ENCODE measurements at places on chromosomes 5 and 9.

DNA sequence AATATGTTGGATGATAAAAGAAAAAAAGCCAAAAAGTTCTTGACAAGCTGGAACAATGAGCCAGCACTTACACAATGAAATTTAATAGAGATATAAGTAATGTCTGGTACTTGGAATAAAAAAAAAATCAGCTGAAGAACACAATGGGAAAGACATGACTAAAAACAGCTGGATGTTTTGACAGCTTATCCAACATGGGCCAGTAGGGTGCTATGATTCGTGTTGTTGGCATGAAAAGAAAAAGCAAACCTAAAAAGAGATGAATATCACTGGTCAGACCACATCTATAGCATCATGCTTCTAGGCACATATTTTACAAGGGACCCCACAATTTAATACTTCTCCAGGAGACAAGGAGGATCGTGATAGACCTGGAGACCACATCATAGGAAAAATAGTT, 175.3 kb downstream of the ARL15 start:
- DNase-seq = no peak

- no peak for DNase-seq
Observed at GRCh38 chr9:128169492-128169891, 9.4 kb downstream of the BBLN start.

DNA sequence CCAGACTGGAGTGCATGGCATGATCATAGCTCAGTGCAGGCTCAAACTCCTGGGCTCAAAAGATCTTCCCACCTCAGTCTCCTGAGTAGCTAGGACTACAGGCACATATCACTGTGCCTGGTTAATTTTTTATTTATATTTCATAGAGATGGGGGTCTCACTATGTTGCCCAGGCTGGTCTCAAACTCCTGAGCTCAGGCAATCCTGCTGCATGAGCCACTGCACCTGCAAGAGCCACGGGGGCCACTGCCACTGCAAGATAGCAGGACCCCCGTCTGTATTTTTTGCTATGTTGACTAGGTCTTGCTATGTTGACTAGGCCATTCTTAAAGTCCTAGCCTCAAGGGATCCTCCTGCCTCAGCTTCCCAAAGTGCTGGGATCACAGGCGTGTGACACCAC, 6.5 kb downstream of the CYSTM1 start:
- DNase-seq = no peak

GRCh38 chr9:137064880-137065164, 5.5 kb downstream of the SAPCD2 start:
- DNase-seq = no peak

DNA sequence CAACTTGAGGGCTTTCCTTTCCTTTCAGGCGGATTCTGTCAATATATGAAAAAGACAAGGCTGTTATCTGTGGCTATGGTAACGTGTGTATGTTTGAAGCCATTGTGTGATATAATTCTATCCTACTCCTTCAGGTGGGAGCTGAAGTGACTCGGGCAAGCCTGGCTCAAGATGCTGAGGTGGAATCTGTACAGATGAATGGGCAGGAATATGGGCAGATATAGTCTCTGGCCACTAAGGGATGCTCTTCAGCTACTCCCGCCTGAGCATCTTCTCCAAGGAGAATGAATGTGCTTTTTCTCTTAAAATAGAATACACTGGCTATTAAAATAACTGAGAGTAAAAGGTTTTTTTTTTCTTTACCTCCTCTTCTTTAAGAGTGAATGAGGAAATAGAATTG, 244.8 kb downstream of the ADGRV1 start:
- DNase-seq = no peak

DNA sequence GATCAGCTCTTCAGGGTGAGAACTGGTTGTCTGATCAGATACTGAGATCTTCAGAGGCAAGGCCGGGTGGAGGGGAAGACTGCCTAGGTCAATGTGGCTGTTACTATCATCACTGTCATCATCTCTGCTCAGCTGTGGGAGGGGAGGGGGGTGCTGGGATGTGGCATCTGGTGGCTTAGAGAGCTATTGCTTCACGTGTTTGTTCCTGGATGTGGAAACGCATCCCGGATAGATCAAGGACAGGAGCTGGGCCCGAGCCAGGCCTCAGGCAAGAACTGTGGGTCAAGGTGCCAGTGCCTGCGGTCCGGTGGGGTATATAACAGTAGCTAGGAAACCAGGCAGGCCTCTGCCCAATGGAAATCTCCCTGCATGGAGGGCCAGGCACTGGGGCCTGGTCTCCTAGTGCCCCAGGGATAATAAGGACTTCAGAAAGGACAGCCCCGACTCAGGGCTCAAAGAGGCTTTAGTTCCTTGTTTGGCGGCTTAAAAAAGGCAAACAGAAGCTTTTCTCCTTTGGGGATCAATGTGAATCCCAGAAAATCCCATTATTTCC, 30.3 kb upstream of the TIFAB start:
- no peak for DNase-seq

GRCh38 chr9:20333991-20334390, 288.3 kb downstream of the MLLT3 start:
- no peak for DNase-seq

DNA sequence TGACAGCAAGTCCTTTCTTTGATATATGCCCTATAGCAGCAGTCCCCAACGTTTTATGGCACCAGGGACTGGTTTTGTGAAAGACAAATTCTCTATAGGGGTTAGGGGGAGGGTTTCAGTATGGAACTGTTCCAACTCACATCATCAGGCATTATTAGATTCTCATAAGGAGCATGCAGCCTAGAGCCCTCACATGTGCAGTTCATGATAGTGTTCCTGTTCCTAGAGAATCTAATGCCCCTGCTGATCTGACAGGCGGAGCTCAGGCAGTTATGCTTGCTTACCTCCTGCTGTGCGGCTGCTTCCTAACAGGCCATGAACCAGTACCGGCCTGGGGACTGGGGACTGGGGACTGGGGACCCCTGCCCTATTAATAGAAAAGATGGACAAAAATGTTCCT, 2.7 kb upstream of the RAPGEF6 start:
- DNase-seq = no peak

DNA sequence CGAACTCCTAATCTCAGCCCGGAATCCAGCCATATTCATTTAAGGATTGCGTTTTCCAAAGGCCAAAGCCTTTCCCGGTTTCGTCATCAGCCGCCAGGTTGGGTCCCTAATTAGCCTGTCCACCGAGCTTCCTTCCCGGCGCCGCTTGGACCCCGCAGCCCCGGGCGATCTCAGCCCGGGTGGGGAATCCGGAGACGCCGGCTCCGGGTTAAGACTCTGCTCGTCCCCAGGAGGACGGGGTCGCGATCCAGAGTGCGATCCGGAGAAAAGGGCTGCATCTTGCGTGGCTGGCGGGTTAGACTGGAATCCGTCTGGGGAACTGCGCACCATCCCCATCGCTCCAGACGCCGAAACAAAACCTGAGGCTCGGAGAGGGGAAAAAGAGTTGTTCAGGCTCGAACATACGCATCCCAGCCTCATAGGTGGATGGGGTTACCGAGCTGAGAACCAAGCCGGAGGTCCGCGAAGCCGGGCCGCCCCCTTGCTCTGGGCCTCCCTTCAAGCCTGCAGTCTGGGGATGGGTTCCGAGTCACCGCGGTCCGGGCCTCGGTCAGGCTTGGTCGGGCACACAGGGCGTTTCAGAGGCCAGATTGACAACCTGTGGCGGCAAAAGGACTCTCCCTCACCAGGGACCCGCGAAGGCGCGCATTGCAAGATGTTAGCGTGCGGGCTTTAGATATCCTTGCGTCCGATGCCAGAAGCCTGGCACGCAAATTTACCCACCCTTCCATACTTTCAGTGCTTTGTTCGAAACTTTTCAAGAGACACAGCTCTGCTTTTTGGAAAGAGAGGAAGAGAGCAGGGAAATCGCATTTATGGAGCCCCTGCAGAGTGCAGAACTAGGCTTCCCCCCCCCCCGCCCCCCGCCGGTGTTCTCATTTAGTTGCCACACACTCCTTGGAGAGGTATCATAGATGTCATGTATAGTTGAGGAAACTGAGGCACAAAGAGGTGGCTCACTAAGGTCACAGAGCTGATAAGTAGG, 7.9 kb downstream of the MSX2 start:
- DNase-seq = no peak

- DNase-seq = no peak
Observed at GRCh38 chr5:75678155-75678554, 39.1 kb downstream of the POC5 start.

GRCh38 chr9:101485924-101486692, 47.5 kb upstream of the RNF20 start:
- DNase-seq = no peak

DNA sequence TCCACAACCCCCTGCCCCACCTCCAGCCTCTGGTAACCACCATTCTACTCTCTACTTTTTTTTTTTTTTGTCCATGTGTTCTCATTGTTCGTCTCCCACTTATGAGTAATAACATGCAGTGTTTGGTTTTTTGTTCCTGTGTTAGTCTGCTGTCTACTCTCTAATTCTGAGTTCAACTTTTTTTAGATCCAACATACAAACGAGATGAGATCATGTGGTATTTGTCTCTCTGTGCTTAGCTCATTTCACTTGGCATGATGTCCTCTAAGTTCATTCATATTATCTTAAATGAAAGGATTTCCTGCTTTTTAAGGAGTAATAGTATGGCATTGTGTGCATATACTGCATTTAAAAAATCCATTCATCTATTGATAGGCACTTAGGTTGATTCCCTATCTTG, 130.9 kb downstream of the NMUR2 start:
- no peak for DNase-seq

GRCh38 chr5:95530416-95530815, 24.4 kb downstream of the SKIC3 start:
- DNase-seq = no peak

GRCh38 chr5:156522651-156523529, 195.9 kb downstream of the SGCD start:
- DNase-seq = no peak

- no peak for DNase-seq
Observed at GRCh38 chr5:5135957-5136676, 4.0 kb upstream of the ADAMTS16 start.

DNA sequence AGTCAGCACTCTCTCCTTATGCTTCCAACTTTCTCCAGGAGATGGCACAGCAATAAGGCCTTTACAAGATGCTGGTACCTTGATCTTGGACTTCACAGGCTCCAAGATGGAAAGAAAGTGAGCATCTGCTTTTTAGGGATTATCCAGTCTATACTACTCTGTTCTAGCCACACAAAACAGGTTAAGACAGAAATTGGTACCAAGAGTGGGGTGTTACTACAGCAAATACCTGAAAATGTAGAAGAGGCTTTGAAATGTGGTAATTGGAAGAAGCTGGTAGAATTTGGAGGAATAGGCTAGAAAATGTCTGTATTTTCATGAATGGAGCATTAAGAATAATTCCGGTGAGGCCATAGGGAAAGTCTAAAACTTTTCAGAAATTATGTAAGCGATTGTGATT, 484.8 kb upstream of the GRIA1 start:
- DNase-seq = no peak

DNA sequence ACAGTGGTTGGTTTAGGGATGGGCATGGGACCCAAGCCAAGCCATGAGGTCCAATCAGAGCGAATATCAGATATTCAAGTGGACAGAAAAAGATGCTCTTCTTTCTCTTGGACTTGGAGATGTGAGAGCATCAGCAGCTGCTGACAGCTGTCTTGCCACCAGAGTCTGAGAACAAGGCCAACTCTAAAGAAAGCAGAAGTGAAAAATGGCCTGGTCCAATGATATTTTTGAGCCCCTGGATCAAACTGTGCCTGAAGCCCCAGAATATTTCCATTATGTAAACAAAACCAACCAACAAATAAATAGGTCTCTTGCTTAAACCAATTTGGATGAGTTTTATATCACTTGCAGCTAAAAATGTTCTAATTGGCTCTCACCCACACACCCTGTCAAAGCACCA, 30.7 kb upstream of the JADE2 start:
- DNase-seq = no peak

GRCh38 chr5:58455066-58455465, 4.8 kb downstream of the PLK2 start:
- DNase-seq = no peak

GRCh38 chr5:158212917-158213316, 354.0 kb upstream of the CLINT1 start:
- DNase-seq = no peak

- peak; percentile 83 for DNase-seq
Observed at GRCh38 chr9:96009690-96010472, 134.4 kb downstream of the ERCC6L2 start.

GRCh38 chr5:131965826-131966415, 20.5 kb upstream of the MEIKIN start:
- no peak for DNase-seq

DNA sequence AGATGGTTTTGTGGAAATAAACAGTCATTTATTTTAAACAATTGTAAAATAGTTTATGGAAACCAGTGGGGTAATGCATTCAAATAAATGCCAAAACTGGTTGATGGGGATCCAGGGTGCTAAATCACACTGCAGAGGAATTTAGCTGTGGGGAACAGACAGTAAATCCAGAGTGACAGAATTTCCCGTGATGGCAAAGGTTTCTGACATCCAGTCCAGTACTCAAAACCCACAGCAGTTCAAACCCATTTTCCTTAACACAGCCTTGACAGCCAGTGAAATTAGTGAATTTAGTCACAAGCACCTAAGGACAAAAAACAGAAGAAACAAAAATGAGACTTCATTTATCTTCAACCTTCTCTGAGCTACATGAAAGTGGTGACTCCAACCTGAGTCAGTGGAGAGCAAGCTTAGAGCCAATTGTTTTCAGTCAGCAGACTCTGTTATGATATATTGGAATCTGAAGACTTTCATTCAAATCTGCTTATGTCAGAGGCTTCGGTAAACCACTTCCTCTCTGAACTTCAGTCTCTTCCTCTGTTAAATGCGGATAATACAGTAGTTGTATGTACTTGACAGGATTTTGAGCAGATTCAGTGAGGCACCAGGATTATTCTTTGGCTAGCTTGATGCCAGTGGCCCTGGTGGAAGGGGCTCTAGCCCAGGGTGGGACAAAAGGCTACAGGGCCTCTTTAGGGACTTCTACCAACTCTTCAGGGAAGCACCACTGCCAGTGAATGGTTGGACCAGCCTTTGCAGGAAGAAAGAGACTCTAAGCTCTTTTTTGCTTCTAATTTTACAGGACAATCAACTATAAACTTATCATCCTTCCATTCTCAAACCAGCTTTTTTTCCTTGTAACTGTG, 185.3 kb downstream of the MAPKAP1 start:
- peak; percentile 31 for DNase-seq

DNA sequence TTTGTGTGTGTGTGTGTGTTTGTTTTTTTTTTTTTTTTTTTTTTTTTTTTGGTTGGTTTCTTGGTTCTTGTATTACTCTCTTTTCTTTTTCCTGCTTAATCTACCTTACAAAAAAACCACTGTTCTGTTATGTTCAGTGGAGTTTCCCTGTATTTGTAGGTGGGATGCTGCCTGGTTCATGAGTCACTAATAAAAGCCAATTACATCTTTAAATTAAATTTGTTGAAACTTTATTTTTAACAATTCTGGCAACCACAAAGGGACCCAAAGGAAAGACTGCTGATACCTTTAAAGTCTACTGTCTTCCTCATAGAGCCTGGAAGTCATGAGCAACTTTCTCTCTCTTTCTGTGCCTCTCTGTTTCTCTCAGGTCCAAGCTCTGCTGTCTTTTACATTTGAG, 29.5 kb upstream of the RNF20 start:
- DNase-seq = no peak

DNA sequence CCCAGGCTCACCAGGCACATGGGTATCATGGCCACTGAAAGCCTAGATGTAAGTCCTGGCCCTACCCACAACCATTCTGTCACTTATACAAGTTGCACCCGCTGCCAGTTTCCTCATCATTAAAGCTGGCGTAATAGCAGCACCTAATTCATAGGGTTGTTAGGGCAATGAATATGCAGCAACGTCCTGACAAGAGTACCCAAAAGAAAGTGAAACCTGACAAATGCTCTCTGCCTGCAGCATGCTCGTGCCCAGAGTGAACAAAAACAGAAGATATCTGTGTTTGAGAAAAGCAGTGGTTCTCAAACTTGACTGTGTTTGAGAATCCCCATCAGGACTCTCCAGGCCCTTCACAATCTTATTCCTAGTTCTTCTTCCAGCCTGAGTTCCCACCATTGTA, 632.4 kb downstream of the SEMA5A start:
- DNase-seq = no peak
